Testis (tissue), 5 donors: ENCODE measurements at places on chromosomes 7 and 10. TPM values are rescaled to one million over a fixed set of nuclear protein-coding genes. Genes with fewer than 3 reads are reported as not detected.

The ANK3 gene
- total RNA-seq = 39.9 TPM

The NME8 gene
- total RNA-seq = 1.7 TPM

DNA sequence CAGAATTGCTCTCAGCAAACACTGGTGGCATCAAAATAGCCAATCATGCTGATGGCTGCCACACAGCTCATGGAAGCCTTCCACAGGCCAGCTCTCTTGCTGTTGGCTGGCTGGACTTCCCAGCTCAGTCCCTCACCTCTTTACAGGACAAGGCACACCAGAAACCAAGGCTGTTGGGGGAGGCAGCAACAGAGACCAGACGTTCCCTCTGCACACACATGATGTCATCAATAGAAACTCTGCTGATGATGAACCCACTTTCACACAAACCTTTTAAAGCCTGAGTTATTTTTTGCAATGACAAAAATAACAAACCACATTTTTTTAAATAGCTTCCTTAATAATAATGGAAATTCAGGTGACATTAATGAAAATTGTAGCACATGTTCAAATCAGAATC is 300.9 kb upstream of the C7orf33 start:
- H3K27me3 ChIP-seq = no peaks in the 10 kb centered on the region
- H3K36me3 ChIP-seq = no peaks in the 10 kb centered on the region
- H3K27ac ChIP-seq = no peak overlapping the region

DNA sequence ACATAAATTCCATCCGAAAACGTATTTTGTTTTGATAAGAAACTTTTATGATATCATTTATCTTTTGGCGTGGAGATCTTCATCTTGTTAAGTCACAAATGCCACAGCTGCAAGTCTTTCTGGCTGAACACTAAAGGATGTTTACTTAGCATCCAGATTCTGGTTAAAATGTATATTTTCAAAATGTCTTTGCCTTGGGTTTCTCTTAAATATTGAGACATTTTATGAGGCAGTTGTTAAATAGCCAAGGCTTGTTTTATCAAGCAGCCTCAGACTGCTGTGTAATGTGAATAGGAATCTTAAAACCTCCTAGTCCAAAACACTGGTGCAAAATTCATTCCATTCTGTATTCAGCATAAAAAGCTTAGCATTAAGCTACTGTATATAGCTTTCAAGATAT is 136.3 kb upstream of the FZD1 start:
- H3K4me1 ChIP-seq = no peaks in the 10 kb centered on the region
- no peak for DNase-seq
- no peak overlapping the region for H3K4me3 ChIP-seq
- no peak overlapping the region for H3K27ac ChIP-seq

DNA sequence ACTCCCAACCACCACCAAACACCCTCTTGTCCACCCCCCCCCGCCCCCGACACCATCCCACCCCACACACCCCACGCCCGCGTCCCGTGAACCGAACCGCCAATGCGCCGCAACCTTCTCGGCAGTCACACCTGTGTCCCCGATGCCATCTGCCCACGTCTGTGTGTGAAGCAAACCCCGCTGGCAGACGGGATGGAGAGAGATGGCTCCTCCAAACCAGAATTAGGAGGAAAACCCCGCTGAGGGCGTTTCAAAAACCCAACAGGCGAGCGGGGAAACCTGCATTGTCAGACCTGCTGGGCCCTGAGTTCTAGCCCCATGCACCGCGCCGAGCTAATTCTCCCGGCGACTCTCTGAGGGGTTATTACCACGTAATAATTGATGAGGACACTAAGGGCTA is 28.6 kb upstream of the KCNK18 start:
- H3K27me3 ChIP-seq = peaks cover 5% of the 10 kb centered on the region
- DNase-seq = no peak
- no peaks in the 10 kb centered on the region for H3K36me3 ChIP-seq
- H3K27ac ChIP-seq = no peak overlapping the region

The GJD4 gene
- not detected for total RNA-seq

DNA sequence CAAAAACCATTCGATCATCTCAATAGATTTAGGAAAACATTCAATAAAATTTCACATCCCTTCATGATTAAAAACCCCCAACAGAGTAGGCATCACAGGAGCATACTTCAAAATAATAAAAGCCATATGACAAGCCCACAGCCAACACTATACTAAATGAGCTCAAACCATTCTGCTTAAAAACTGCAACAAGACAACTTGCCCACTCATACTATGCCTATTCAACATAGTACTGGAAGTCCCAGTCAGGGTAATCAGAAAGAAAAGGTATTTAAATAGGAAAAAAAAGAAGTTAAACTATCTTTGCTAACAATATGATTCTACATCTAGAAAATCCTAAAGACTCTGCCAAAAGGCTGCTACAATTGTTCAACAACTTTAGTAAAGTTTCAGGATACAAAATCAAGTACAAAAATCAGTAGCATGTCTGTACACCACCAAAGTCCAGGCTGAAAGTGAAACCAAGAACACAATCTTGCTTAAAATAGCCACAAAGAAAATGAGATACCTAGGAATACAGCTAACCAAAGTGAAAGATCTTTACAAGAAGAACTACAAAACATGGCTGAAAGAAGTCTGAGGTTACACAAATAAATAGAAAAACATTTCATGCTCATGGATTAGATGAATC is 882.6 kb downstream of the GRM8 start:
- no peak overlapping the region for H3K4me3 ChIP-seq
- no peaks in the 10 kb centered on the region for H3K27me3 ChIP-seq
- no peak for DNase-seq
- H3K27ac ChIP-seq = no peak overlapping the region
- H3K36me3 ChIP-seq = no peaks in the 10 kb centered on the region
- no peaks in the 10 kb centered on the region for H3K4me1 ChIP-seq

DNA sequence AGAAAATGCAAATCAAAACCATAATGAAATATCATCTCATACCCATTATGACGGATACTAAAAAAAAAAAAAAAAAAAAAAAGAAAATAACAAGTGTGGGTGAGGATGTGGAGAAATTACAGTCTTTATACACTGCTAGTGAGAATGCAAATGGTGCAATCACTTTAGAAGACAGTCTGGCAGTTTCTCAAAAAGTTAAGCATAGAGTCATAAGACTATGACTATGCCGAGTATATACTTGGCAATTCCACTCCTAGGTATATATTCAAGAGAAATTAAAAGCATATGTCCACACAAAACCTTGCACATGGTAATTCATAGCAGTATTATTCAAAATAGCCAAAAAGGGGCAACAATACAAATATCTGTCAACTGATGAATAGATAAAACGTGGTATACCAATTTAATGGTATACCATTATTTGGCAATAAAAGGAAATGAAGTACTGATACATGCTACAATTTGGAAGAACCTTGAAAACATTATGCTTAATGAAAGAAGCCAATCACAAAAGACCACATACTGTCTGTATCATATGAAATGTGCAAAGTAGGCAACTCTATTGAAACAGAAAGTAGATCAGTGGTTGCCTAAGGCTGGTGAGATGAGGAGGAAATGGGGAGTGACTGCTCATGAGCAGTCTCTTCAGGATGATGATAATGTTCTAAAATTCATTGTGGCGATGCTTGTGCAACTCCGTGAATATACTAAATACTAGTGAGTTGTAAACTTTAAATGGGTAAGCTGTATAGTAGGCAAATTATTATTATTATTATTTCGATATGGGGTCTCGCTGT is 90.1 kb upstream of the NANOS1 start:
- H3K4me3 ChIP-seq = no peak overlapping the region
- no peak for DNase-seq
- no peak overlapping the region for H3K27ac ChIP-seq
- no peaks in the 10 kb centered on the region for H3K36me3 ChIP-seq

DNA sequence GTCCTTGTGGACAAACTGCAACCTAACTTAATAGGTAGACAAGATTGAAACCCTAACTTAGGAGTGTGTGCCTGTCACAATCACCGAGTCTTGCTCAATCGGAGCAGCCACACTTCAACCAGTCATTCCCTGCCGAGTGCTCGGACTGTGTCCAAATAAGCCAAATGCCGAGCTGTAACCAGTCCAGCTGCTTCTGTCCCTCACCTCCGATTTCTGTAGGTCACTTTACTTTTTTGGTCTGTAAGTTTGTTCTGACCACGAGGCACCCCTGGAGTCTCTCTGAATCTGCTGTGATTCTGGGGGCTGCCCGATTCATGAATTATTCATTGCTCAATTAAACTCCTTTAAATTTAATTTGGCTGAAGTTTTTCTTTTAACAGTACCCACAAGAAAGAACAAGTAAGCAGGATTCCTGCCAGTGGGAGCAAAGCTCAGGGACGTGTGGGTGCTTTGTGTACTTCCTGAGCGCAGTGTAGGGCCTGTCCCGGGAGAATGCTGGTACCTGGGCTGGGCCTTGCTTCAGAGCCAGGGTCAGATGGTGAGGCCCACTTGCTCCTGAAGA is 140.1 kb downstream of the ACTR3B start:
- DNase-seq = no peak
- no peak overlapping the region for H3K27ac ChIP-seq
- no peaks in the 10 kb centered on the region for H3K27me3 ChIP-seq
- peaks cover 5% of the 10 kb centered on the region for H3K4me1 ChIP-seq
- no peaks in the 10 kb centered on the region for H3K36me3 ChIP-seq
- H3K4me3 ChIP-seq = no peak overlapping the region

The NRG3 gene
- 3.9 TPM for total RNA-seq

DNA sequence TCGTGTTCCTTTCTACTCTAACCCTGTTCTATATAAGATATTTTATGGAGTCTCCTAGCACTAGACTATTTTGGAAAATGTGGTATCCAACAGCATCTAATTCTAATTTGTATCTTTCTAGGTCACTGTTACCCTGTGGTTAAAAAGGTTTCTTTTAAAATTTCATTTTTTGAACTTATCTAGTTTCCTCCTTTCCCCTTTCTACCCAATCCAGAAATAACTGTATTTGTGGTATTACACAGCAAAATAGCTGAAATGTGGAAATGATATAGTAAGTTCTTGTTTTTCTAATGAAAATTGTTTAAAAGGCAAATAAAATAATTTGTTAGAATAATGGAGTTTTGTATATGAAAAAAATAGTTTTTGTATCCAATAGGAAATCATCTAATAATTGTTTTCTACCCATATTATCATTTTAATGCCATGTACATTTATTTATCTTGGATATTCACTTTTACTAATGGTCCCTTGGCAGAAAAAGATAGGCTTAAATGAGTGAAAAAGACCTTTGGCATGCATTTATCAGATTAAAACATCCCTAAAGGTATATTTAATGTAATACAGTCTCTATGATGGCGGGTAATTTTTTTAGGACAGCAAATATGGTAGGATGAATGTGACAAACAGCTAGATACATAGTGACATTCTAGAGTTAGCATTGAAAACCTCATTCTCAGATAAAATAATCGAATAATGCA is 175.5 kb upstream of the PLXDC2 start:
- peaks cover 3% of the 10 kb centered on the region for H3K4me1 ChIP-seq
- DNase-seq = no peak
- no peak overlapping the region for H3K4me3 ChIP-seq
- no peaks in the 10 kb centered on the region for H3K36me3 ChIP-seq
- H3K27me3 ChIP-seq = no peaks in the 10 kb centered on the region
- H3K27ac ChIP-seq = no peak overlapping the region

DNA sequence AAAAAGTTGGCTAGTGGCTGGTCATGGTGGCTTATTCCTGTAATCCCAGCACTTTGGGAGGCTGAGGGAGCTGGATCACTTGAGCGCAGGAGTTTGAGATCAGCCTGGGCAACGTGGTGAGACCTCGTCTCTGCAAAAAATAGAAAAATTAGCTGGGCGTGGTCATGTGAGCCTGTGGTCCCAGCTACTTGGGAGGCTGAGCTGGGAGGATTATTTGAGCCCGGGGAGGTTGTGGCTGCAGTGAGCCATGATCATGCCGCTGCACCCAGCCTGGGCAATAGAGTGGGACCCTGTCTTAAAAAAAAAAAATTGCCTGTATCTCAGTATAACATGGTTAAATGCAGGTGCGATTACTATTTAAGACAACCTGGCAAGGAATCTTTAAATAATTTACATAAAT is 61.0 kb downstream of the ADD3 start:
- no peak overlapping the region for H3K4me3 ChIP-seq
- DNase-seq = no peak
- H3K36me3 ChIP-seq = no peaks in the 10 kb centered on the region
- H3K27me3 ChIP-seq = no peaks in the 10 kb centered on the region
